ENCODE measurements at places on chromosomes 13 and 19.

GRCh38 chr13:110156301-110157049 is 150.5 kb downstream of the COL4A1 start:
- no peak for DNase-seq

DNA sequence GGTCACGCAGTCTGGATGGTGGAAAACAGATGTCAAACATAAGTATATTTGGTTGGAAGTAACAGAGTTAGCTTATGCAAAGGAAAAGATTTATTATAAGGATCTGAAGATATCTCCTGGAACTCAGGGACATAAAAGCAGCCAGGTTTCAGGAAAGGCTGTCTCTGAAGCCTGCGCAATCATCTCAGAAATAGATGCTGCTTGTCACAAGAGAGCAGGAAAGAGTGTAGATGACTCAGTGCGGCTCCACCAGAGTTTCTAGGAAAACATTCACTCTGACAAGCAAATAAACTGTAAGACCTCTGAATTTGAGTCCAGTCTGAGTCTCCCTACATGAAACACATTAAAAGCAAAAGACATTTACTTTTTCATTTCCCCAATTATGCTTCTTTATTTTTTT is 220.4 kb upstream of the HTR2A start:
- no peak for DNase-seq

DNA sequence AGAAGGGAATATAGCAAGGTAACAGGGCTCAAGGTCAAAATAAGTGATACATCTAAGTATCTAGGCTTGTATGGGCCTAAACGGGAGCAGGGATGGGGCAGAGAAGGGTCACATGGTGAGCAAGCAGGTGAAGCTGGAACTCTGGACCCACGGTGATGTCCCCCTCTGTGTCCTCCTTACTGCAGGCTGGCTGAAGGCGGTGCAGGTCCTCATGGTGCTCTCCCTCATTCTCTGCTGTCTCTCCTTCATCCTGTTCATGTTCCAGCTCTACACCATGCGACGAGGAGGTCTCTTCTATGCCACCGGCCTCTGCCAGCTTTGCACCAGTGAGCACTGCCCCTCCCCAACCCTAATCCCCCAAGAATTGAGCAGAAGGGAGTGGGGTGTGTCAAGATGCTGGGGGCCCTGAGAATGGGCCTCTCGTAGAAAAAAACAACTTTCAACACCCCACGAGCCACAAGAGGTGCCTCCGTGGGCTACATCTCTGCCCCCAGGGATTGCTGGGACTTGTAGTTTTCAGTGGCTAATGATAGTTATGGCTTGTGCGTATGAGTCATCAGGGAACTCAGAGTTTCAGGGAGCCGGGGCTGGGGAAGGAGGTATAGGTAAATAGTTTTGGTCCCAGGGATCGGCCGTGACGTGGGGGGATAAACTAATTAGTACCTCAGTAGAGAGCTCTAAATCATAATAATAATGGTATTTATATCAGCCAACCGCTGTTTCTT is 4.0 kb downstream of the EMP3 start:
- no peak for DNase-seq

- peak; percentile 31 for DNase-seq
Measured at GRCh38 chr19:11587302-11587974, 9.8 kb upstream of the ZNF627 start.

DNA sequence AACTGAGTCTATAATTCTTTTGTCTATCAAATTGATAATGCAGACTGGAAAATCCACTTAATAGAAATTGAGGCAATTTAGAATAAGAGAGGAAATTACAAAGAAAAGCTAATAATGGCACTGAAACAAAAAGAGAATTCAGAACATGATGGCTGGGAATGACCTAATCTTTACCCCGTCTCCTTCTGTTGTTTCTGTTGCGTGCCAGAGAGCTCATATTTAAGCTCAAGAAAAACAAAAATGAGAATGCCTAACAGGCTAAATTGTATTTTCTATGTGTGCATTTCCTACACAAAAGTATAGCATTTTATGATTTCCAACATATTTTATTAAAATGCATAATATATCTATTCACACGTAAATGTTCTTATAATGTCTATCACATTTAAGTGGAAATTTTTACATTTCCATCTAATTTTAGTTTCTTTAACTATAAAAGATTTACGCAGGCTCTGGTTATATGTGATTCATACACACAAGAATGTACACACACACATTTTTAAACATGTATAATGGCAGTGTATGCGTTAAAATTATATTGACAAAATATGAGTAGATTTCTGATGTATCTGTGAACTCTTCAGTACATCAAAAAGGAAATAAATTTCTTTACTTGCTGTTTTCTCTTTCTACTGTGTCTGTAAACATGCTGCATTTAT is 432.3 kb downstream of the SLITRK6 start:
- no peak for DNase-seq

GRCh38 chr13:46803586-46803985 is 6.6 kb upstream of the ESD start:
- DNase-seq: no peak

DNA sequence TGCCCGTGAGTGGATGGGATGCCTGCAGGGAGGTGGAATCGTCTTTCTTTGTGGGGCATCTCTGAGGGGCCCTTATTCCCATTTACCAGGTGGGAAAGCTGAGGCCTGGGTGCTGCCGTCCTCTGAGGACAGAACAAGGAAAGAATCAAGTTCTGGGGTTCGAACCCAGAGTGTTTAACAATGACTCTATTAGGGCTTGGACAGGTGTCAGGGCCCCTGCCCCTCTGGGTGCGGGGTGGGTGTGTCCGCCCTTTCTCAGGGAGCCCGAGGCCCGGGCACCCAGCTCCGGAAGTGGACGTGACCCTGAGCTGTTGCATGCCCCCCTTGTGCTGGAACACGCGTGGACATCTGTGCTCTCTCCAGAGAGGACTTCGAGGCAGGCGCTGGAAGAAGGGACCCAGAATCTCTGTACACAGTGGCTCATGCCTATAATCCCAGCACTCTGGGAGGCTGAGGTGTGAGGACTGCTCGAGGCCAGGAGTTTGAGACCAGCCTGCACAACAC is 10.8 kb downstream of the NDUFA11 start:
- no peak for DNase-seq

GRCh38 chr13:106796280-106797047 is 228.5 kb upstream of the ARGLU1 start:
- no peak for DNase-seq

- DNase-seq: no peak
Measured at GRCh38 chr13:102203718-102204117, 198.1 kb downstream of the FGF14 start.

DNA sequence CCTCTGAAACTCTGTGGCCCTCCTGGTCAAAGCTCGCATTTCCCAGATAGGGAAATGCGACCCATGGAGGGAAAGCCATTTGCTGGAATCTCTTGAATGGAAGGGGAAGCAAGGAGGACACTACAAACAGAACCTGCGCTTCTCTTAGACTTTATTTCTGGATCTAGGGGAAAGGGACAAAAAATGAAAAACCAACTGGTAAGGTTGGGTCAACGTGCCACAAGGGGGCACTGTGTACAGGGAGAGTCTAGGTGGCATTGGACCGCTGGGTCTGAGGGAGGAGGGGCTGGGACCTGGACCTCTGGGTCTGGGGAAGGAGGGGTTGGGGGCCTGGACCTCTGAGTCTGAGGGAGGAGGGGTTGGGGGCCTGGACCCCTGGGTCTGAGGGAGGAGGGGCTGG is 5.0 kb downstream of the KLK4 start:
- DNase-seq: no peak

DNA sequence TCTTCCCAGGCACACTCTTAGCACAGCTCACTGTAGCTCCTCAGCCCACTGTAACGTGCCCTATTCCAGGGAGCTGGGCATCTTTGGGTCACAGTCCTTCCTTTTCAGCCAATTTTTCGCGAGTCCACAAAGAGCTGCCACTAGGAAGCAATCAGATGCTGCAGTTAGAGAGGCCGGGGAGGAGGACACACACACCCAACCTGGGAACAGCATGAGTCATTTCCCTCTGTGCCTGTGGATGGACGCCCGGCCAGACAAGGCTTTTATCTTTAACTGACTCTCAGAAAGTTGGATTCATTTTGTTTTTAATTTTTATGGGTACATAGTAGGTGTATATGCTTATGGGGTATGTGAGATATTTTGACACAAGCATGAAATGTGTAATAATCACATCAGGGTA is 918.6 kb downstream of the UQCRFS1 start:
- no peak for DNase-seq

DNA sequence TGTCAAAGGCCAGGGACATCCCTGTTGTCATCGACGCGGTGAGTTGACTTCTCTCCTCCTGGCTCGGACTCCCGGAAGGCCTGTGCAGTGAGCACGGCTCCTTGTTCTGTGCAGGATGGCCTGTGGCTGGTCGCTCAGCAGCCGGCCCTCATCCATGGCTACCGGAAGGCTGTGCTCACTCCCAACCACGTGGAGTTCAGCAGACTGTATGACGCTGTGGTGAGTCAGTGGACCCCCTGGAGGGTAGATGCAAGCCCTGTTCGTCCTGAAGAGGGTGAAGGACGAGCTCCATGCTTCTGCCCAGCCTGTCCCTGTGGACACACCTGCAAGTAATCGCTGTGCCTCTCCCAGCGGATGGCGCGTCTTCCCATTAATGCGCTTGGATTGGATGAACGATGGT is 19.2 kb downstream of the NAXD start:
- DNase-seq: no peak

GRCh38 chr19:5312058-5312457 is 28.6 kb downstream of the PTPRS start:
- no peak for DNase-seq

DNA sequence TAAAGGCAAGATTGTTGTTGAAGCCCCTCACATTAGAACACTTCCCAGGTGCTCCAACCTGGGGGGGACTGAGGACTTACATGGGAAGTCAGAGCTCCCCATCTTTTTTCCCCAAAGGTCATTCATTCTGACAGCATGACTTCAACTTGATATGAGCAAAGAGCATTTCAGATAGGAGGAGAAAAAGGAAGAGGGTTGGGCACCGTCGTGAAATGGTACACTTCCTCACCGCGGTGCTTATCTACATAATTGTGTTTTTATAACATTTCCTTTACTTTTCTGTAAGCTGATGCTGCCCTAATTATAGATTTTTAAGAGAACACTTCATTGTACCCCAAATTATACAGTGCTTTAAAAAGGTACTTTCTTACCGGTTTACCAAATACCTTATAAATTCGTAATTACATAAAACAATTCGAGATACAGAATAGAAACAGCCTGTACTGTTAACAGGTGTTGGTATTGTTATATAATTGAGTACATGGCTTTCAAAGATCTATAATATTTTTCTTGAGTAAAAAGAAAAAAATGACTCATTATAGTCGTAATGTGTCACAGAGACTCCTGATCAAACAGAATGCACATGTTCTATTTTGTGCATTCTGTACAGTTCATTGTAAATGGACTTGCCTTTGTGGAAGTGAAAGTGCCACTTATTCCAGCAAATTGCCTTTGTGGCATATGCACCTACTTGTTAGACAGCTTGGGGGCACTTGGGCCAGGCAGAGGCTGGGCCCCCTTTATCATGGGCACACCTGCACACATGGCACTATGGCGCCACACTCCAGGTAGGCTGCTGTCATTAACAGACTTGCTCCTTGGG is 81.8 kb downstream of the GGACT start:
- no peak for DNase-seq

DNA sequence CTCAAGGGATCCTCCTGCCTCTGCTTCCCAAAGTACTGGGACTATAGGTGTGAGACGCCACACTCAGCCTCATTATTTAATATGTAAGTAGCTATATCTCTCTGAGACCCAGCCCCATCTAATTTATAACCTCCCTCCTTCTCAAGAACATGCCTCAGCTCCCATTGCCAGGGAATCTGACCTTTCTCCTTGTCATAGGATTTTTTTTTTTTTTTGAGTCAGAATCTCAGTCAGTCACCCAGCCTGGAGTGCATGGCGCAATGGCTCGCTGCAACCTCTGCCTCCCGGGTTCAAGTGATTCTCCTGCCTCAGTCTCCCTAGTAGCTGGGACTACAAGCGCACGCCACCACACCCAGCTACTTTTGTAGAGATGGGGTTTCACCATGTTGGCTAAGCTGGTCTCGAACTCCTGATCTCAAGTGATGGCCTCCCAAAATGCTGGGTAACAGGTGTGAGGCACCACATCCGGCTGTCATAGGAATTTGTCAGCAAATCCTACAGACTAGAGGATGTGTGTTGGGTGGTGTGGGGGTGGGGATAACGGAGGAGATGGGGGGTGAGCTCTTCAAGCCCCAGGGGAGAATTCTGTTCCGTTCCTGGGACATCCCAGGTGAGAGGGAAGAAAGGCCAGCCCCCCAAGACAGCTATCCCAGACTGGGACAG is 5.1 kb upstream of the EPS8L1 start:
- DNase-seq: no peak

DNA sequence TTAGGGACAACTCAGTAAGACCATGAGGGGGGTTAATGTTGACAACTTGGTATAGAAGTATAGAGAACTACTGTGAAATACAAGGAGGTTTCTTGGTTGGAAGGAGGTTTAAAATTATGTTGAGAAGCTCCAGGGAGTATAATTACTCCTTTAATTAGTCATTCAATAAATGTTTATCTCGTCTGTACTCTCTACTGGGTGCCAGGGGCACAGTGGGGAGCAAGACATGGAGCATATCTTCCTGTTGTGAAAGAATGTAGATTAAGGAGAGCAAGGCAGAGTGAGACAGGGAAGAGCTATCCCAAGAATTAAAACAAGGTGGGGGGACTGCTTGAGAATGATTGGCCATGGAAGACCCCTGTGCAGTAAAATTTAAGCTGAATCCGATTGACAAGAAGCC is 33.7 kb upstream of the TDRD3 start:
- no peak for DNase-seq

GRCh38 chr19:15672580-15673175 is at the start of gene CYP4F12:
Gene CYP4F12 (plus strand): TSS chr19:15673087. CDS start chr19:15673530, 443 bp downstream.
- DNase-seq: no peak

GRCh38 chr13:35471706-35472322 is 4.7 kb downstream of the MAB21L1 start:
- no peak for DNase-seq

DNA sequence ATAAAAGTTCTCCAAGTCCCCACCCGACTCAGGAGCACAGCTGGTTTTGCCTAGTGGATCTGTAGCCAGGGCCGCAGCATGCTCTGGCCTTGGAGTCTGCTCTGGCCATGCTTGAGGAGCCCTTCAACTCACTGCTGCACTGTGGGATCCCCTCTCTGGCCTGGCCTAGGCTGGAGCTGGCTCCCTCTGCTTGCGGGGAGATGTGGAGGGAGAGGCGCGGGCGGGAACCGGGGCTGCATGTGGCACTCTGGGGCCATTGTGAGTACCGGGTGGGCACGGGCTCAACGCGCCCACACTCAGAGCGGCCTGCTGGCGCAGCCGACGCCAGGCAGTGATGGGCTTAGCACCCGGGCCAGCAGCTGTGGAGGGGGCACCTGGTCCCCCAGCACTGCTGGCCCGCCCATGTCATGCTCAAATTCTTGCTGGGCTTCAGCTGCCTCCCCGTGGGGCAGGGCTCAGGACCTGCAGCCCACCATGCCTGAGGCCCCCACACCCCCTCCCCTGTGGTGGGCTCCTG is 57.0 kb upstream of the ATP12A start:
- no peak for DNase-seq

Data from stimulated activated CD4-positive, alpha-beta T cell treated with anti-CD3 and anti-CD28 coated beads, Interleukin-1b, Interleukin-23, amount 100 ng/mL, for 1 hour (primary cell).